Activated CD8-positive, alpha-beta memory T cell treated with anti-CD3 and anti-CD28 coated beads, Interleukin-2, amount 50 U/mL, for 4 hours (primary cell): ENCODE measurements at places on chromosomes 11 and 22.

- DNase-seq, result no peak
Observed at GRCh38 chr11:85955531-85955930, 100.3 kb downstream of the CCDC83 start.

DNA sequence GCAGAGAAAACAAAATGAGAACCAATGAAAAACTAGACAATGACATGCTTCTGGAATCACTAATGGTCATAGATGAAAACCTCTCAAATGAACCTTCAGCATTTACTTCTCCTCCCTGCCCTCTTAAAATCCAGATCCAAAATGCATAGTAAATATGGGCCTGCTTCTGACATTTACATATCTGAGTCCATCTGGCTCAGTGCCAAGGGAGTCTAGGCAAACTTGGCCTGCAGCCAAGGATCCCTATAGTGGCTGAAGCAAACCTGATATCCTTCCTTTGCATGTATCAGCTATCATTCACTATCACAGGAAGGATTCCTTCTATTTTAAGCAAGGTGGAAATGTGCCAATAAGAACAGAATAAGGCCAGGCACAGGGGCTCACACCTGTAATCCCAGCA is 104.8 kb downstream of the C11orf58 start:
- no peak for DNase-seq

DNA sequence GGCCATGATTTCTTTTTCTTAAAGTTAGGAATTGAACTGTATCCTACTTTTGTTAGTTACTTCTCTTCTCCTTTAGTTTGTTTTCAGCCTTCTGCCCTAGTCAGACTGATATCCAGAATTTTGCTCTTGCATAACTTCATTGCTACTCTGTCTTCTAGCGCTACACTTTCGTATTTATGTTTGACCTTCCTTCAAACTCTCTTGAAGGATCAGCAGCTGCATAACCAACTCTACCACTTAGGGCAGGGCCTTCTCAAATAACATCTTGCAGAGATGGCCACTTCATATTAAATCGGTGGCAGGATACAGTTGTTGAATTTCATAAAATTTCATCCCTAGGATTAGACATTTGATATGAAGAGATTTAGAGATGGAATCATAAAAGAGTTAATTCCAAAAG is 43.9 kb downstream of the KDM2A start:
- no peak for DNase-seq

DNA sequence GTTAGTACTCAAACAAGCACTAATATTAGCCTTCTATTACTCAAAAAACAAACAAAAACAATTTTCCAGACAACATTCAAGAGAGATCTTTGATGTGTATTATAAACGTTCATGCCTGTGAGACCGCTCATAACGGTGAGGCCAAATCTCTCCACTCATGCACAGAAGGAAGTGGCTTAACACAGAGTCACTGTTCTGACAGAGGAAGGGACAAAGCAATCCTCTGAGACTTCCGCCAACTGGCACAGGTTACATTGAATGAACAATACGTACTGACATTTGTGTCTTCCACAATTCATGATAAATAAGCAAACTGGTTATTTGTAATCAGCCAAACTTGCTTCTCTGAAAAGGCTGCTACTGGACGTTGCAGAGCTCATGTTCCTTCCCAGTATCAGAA is 30.5 kb downstream of the CHKA start:
- no peak for DNase-seq

- DNase-seq, result peak; percentile 87
Observed at GRCh38 chr11:62880803-62881578, at the start of gene SLC3A2. TSS of gene SLC3A2 (plus strand) at chr11:62880896. CDS start at chr11:62881024, 128 bp downstream.

DNA sequence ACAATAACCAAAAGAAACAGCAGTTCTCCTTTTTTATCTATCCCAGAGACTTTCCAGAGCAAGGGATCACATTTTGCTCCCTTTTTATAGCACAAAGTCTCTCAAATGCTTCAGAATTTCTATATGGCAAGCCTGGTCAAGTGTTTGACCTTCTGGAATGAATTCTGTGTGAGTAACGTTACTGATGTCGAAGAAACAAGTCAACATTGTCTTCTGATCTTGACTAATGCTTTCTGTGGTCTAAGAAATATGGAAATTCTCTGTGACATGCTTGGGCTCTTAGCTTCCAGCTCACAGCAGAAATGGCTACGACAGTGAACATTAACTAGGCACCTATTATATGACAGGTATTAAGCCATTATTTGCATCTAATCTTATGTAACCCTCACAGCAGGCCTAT is 411.7 kb downstream of the CADM1 start:
- no peak for DNase-seq

GRCh38 chr11:69573761-69574607 is 67.0 kb upstream of the CCND1 start:
- DNase-seq, result no peak

DNA sequence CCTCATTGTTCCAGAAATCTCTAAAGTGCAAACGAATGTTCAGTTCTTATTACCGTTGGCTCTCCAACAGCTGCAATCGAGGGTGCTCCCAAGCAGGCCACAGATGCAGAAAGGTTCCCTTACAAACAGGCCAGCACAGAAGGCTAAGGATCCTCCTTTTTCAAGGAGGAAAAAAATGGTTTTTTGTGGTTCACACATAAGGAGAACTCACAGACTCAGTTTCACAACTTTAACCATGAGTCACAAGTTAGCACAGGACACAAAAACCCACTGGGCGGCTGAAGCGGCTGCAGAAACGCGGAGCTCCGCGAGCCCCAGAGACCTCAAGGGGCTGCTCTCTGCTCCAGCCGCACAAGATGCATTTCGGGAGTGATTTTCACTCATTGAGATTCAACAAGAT is 98.2 kb upstream of the PRR5 start:
- DNase-seq, result no peak

GRCh38 chr22:46795845-46796565 is 33.6 kb downstream of the TBC1D22A start:
- no peak for DNase-seq

- DNase-seq, result no peak
Observed at GRCh38 chr11:13055200-13055599, 46.1 kb downstream of the RASSF10 start.

- DNase-seq, result no peak
Observed at GRCh38 chr11:16984229-16984628, 30.0 kb downstream of the PLEKHA7 start.

DNA sequence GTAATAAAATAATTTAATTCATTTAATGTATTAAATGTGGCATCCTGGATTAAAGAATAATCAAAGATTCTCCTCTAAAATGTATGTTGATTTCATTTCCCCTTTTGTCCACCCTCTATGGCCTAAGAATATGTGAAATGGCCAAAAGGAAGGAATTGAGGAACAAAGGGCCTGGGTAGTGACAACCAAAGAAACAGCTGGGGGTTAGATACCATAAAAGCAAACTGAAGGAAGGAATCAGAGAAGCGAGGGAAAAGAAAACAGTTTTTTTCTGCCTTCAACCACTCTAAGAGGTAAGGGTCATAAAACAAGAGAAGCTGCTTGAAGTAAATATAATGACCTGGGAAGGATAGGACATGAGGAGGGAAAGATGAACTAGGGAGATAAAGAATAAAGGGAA is 139.3 kb downstream of the FAM76B start:
- DNase-seq, result no peak

DNA sequence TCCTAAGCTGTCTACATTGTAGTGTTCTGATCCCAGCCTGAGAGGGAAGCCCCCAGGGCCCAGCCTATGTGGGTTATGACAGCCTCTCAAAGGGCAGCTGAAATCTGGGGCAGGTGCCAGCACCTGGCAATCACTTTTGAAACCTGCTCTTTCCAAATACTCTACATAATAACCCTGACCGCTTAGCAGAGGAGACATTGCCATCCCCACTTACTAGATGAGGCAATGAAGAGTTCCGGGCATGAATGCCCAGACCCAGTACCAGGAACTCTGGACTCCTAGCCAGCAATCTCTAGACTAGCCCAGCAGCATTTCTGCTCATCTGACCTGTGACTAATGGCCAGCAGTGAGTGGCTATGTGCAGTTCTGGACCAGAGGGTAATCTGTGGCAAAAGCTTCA is 412.4 kb upstream of the CADM1 start:
- DNase-seq, result no peak

DNA sequence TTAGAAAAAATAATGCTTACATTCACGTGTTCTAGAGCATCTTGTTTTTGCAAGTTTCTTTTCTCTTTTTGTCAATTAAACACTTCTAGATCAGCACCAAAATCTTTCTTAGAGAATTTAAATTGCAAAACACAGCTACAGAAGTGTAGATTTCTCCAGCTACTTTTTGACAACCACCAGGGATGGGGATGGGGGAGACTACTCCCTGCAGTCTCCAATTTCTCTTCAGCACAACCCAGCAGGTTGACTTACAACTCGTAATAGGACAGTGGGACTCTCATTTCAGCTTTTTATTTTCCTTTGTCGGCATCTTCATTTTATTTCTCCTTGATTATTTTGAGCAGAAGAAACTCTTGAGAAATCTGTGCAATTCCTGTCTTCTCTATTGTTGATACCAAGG is 441.2 kb downstream of the LRRC4C start:
- DNase-seq, result no peak

DNA sequence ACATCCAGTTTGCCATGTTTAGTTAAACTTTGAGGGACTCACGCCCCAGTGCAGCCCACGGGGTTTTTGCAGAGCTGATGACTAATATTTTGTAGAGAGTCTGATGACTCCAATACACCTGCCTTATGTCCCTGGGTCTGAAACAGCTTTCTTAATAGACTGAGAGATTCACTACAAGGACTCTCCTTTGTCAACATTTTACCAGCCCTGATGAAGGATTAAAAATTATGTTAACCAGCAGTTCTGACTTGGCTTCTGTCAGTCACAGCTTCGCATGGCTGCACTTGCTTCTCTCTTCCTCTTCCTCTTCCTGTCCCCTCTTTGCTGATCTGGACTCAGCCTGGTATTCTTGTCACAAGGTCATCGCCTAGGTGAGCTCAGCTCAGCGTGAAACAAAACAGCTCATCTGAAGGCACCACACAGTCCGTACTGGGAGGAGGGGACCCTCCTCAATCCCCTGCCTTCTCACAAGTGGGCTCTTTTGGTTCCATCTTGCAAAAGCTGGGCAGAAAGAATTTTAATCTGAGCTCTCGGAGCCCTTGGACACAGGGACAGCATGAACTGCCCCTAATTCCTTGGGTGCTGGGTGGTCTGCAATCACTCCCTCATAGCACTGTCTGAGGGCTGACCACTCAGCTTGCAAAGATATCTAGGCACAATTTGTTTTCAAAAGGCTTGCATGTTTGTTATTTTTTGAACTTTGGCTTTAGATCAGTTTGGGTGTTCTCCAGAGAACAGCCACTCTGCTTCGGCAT is 38.1 kb upstream of the POU2AF1 start:
- peak; percentile 46 for DNase-seq

DNA sequence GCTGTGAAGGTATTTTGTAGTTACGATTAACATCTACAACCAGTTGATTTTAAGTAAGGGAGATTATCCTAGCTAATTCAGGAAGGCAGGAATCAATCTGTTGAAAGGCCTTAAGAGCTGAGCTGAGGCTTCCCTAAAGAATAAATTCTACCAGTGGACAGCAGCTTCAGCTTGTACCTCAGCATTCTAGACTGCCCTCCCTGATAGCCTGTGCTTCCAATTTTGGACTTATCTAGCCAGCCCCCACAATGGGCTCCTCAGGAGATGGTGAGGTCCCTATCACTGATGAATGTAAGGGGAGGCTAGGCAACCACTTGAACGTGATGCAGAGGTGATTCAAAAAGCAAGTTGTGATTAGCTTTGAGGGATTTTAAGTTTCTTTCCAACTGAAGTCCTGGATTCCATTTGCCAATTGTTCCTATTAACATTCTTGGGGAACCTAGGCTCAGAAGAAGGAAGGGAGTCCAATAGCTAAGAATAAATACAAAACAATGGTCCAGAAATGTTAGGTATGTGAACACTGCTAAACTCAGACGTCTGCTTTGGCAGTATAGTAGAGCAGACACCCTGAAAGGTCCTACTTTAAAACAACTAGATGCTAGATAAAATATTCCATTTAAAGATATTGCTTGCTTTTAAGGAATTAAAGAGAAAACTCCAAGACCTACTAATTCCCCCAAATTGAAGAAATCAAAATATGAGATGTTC is 404.3 kb upstream of the TENM4 start:
- DNase-seq, result no peak

DNA sequence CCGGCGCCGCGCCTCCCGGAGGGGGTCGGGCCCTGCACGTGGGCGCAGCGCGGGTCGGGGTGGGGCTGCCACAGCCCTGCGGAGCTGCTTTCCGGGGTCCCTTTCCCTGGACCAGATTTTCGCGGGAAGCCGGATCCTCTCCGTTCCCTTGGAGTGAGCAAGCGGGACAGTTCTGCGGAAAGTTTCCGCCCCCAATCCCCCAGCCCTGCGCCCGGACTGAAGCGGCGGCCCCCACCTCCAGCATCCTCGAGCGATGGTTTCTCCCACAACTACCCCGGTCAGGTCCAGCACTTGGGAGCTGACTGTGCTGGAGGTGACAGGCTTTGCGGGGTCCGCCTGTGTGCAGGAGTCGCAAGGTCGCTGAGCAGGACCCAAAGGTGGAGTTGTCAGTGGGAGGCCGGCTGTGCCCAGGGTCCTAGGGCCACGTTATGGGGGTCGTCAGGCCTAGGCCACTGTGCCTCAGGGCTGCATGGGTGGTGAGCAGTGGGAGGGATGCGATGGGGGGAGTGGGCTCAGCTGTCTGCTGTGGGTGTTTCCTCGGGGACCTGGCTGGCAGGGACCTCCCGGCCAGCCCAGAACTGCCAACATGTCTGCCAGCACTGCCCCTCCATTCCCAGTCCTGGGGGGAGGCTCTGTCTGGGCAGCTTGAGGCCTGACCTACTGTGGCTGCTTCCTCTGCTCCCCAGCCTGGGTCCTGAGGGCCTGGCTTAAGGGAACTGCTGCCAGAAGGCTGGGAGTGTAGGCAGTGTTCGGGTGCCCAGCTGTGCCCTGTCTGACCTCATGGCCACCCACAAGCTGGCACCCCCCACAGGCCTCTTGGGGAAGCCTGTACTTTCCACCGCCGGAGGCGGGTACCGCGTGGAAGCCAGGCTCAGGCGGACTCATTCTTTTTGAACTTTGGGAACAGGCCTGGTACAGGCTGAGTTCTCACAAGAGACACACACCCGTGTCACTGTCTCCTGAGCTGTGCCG is 726 bp downstream of the ST3GAL4 start:
- peak; percentile 25 for DNase-seq

DNA sequence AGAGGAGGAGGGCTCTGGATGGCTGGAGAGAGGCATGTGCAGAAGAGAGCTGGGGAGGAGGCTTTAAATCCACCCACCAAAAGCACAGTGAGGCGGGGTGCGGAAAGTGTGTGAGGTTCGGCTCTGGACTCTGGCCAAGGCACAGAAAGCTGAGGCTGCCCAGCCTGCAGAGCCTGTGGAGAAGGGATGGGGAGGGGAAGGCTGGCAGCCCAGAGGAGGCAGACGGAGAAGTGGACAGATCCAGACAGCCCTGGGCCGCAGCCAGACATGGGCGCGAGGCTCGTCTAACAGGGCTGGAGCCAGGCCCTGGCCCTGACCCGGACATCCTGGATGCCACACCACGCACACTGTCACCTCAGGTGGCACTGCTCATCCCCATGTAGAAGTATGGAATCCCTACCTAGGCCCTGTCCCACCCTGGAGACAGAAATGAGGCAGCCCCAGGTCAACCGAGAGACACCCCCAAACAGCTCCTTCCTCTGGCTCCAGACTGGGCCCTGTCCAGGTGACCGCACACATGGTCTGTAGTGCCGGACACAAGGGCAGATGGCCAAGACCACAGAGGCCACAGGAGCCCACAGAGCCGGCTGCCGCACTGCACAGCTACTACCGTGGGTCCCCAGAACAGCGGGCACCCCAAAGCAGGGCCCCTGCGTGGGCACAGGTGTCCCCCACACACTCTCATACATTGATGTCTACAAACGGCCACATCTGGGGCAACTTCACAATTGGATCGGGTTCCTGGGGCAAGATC is 16.6 kb upstream of the MOB2 start:
- no peak for DNase-seq
